Right lobe of liver (tissue), 6 donors: ENCODE measurements at places on chromosomes 1 and 21.

GRCh38 chr1:109639841-109640184 is 16.1 kb upstream of the GSTM4 start:
- no peak for DNase-seq

GRCh38 chr1:170415710-170416372 is 116.1 kb upstream of the GORAB start:
- DNase-seq, result no peak

DNA sequence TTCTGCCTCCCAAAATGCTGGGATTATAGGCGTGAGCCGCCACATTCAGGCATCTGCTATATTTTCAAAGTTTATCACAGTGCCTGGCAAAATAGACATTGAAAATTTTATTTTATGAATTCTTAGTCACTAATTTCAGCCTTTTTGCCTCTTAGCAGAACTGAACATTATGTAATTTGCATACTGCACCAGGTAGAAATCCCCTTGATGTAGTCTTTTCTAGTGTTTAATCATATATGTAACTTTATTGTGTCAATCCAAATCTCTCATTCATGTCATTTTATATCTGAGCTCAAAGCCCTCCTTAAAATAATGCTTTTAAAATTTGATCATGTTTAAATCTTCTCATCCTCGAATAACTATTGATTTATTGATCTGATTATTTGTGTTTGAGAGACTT is 19.2 kb downstream of the WDTC1 start:
- DNase-seq, result no peak

GRCh38 chr1:27575840-27576331 is 28.1 kb downstream of the AHDC1 start:
- peak; percentile 66 for DNase-seq

GRCh38 chr1:213274140-213274539 is 223.1 kb downstream of the RPS6KC1 start:
- DNase-seq, result no peak

GRCh38 chr1:205985330-205986005 is 17.7 kb downstream of the RAB7B start:
- no peak for DNase-seq

GRCh38 chr1:181718034-181718433 is 234.7 kb downstream of the CACNA1E start:
- no peak for DNase-seq

- DNase-seq, result no peak
These were observed 29.4 kb upstream of the PRSS38 start for GRCh38 chr1:227785805-227786671.

DNA sequence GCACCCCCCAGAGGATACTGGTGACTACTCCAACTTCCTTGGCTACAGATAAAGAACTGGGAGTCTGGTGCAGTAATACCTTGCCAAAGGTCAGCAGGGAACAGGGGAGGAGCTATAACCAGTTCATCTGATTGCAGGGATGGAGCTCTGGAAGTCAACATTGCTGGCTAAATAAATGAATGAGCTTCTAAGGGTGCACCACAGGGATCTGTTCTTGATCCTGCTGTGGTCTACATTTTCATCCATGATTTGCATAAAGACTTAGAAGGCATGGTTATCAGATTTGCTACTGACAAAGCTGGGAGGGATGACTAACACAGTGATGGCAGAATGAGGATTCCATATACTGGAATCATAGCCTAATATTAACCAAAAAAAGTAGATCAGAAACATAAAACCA is 18.3 kb downstream of the PLEKHA6 start:
- no peak for DNase-seq

DNA sequence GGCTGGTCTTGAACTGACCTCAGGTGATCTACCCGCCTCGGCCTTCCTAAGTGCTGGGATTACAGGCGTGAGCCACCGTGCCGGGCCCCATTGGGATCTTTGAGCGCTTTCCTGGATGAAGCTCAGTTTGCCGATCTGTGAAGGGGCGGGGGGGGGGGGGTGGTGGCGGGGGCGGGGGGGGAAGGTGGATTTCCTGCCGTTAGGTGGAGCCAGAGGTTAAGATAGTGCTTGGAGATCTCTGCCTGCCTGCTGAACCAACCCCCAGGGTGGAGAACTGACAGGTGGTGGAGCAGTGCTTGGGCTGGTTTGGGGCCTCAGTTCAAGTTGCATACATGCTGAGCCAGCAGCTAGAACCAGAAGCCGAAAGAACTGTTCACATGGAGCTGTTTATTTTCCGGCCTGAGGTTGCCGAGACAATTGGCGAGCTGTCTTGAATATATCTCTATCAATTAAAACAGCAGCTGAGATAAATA is 1.7 kb downstream of the TMCC2 start:
- DNase-seq, result no peak

DNA sequence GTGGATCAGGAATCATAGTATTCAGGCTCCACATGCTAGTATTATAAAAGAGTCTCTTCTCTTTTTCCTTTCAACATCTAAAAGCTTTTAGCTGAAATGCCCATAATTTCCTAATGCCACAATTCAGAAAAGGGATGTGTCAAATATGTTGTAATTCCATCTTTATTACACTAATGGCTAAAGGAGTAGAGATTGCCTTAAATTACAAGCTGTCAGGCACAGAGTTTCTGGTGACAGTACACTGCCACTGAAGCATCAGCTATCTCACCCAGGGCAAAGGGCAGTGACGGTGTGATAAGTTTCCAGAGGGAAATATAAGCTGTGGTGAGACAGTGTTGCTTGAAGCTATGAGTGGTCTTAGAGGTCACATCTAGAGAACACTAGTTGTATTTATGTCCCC is 581.1 kb downstream of the KCNT2 start:
- no peak for DNase-seq

- no peak for DNase-seq
These were observed 84.1 kb downstream of the EVA1C start for GRCh38 chr21:32496568-32496967.

DNA sequence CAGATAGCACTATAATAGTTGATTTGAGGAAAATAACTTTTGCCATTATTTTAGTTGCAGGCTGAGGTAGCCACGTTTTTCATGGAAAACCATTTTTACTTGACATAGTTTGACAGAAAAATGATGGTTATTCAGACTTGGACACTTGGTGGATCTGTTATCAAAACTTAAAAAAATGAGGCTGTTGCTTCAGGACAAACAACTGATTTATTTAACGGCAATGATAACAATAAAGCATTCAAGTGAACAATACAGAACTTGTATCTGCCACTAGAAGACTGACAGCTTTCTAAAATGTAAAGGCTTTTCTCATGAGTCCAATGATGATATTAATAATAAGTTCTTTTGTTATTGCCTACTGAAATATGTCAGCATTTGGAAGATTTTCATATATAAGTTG is 322.9 kb downstream of the BRINP3 start:
- DNase-seq, result no peak

GRCh38 chr1:6486433-6487011 is 4.9 kb downstream of the PLEKHG5 start:
- peak; percentile 88 for DNase-seq

GRCh38 chr1:150484861-150485260 is 2.4 kb upstream of the TARS2 start:
- DNase-seq, result no peak

DNA sequence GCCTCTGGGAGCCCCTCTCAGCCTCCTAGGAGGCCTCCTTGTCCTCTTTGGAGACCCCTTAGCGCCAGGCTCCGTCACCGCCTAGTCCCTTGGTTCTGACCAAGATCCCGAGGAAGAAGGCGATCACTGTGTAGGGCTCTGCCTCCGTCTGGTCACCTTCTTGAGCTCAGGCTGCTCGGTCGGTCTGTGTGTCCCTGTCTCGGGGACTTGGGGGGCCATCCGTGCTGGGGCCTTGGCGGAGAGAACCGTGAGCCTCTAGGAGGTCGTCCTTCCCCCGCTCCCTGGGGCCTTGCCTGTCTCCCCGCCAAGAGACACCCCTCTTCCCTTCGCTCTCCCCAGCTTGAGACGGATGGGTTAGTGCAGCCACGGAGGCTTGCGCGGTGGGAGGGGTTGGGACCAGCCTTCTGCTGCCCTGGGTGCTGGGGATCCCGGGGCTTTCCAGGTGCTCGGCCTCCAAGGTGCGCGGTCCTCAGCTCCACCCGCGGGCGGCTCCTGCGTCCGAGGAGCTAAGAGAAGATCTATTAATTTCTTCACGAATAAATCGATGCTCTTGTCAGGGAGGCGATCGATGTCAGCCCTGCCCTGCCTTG is 701 bp upstream of the INSRR start:
- no peak for DNase-seq

- DNase-seq, result no peak
These were observed 18.6 kb upstream of the HSPG2 start for GRCh38 chr1:21955501-21956281.

DNA sequence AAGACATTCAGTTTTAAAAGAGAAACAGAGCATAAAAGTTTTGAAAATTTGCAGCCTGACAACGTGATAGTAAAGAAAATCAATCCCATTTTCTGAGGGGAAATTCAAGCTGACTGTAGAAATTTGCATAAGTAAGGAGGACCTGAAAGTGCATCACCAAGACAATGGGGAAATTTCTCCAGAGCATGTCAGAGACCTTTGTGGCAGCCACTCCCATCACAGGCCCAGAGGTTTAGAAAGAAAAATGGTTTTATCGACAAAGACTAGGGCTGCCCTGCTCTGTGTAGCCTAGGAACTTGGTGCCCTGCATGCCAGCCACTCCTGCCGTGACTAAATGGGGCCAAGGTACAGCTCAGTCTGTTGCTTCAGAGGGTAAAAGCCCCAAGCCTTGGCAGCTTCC is 1640.2 kb upstream of the PRMT6 start:
- no peak for DNase-seq

DNA sequence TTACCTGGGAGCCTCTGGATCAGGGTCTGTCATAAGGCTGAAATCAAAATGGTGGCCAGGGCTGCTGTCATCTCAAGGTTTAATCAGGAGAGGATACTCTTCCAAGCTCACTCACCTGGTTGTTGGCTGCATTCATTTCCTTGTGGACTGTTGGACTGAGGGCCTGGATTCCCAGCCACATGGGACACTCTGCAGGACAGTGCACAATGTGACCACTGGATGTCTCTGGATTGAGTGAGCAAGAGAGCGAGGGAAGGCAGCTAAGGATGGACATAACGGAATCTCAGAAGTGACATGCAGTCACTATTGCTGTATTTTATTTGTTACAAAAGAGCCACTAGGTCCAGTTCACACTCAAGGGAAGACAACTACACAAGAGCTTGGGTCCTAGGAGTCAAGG is 229.1 kb downstream of the S1PR1 start:
- no peak for DNase-seq

- DNase-seq, result no peak
These were observed 383.5 kb downstream of the OMA1 start for GRCh38 chr1:58162952-58163550.

- DNase-seq, result no peak
These were observed 38.2 kb downstream of the CD46 start for GRCh38 chr1:207789792-207790787.

- DNase-seq, result no peak
These were observed 4.0 kb upstream of the HSD3B2 start for GRCh38 chr1:119410961-119411360.

DNA sequence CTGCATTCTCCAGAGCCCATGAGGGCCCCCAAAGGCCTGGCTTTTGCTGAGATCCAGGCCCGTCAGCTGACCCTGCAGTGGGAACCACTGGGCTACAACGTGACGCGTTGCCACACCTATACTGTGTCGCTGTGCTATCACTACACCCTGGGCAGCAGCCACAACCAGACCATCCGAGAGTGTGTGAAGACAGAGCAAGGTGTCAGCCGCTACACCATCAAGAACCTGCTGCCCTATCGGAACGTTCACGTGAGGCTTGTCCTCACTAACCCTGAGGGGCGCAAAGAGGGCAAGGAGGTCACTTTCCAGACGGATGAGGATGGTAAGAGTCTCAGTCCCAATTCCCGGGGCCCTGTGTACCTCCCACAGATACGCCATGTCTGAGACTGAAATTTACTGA is 39.1 kb downstream of the PTPRU start:
- DNase-seq, result no peak

- DNase-seq, result no peak
These were observed 13.4 kb downstream of the EPB41 start for GRCh38 chr1:28927648-28928313.

- DNase-seq, result no peak
These were observed 951 bp downstream of the GGPS1 start for GRCh38 chr1:235329139-235329902.

GRCh38 chr1:64848136-64848535 is 103.3 kb downstream of the RAVER2 start:
- no peak for DNase-seq

- no peak for DNase-seq
These were observed 392.6 kb downstream of the MRPL39 start for GRCh38 chr21:25214676-25215075.

GRCh38 chr1:57882934-57883641 is 459.2 kb upstream of the DAB1 start:
- DNase-seq, result no peak

DNA sequence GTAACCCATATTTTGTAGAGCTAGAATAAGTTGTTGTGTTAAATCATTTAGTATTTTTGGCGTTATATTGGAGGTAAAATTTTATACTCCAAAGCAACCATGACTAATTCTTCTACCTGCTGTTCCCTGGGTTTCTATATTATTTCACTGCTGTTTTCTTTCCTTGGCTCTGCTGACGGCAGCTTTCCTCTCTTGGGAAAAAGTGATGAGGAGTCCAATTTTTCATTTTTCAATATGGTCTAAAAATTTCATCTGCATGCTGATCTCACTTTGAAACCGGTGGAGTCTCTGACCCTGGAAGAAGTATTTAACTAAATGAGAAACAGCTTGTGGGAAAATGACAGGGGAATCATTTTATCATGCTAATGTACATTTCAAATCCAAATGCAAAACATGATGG is 110.2 kb downstream of the IFI44 start:
- DNase-seq, result no peak

GRCh38 chr1:116826818-116827606 is 72.8 kb downstream of the CD2 start:
- no peak for DNase-seq

- no peak for DNase-seq
These were observed 17.6 kb downstream of the RGS1 start for GRCh38 chr1:192592981-192593708.

GRCh38 chr1:150562446-150563339 is 13.5 kb downstream of the ADAMTSL4 start:
- DNase-seq, result no peak

DNA sequence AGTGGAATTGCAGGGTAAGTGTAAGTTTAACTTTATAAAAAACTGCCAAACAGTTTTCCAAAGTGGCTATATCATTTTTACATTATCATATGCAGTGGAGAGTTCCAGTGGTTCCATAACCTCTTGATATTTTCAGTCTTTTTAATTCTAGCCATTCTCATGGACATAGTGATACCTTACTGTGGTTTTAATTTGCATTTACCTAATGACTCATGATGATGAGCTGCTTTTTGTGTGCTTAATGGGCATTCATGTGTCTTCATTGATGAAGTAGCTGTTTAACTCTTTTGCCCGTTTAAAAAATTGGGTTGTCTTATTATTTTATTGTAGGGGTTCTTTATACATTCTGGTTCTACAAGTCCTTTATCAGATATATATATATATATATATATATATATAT is 29.4 kb downstream of the SNX27 start:
- no peak for DNase-seq

DNA sequence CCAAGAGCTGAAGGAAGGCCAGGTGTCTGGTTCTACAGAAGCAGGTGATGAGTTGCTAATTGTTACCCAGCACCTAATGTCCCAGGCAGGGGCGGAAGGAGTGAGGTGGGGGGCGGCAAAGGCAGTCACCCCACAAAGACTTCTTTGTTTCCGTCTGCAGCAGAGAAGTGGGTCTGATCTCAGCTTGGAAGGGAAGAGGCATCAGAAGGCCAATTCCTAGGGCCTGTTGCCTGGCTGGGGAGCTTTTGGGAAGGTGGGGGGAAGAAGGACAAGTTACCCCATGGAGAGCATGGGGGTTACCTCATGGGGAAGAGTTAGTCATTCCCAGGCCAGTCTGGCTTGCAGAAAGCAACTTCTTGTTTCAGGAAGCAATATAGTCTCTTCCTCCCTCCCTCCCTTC is 10.9 kb downstream of the IGSF21 start:
- no peak for DNase-seq
